NCI-H1048 (cell line): ENCODE measurements at places on chromosomes 11 and 22.

- DNase-seq: no peak
Measured at GRCh38 chr11:78857688-78858087, 283.0 kb upstream of the NARS2 start.

DNA sequence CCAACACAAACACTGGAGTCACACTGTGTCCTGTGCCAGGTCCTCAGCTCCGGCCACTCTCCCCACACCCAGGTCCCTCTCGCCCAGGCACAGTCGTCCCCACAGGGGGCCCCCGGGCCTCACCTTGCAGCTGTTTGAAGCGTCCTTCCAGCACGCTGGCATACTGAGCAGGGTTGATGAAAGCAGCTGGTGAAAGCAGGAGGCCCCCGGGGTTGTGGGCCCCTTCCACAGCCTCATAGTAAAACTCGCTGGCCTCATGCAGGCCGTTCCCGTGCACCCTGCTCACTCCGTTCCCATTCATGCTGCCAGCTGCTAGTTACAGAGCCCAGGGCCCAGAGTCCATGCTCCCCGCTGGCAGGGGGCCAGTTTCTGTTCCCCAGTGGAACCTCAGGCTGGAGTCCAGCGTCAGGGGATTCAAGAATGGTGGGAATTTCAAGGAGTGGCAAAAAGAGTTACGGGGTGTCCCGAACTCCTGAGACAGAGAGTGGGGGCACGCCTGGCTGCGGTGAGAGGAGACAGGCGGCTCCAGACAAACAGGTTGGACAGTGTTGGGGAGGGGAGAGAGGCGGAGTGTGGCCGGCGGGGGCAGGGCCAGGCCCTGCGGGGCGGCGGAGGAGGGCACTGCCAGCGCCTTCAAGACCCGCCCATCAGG, 10.6 kb downstream of the SPTBN2 start:
- DNase-seq: no peak

- DNase-seq: no peak
Measured at GRCh38 chr11:10866893-10867331, 9.1 kb upstream of the ZBED5 start.

DNA sequence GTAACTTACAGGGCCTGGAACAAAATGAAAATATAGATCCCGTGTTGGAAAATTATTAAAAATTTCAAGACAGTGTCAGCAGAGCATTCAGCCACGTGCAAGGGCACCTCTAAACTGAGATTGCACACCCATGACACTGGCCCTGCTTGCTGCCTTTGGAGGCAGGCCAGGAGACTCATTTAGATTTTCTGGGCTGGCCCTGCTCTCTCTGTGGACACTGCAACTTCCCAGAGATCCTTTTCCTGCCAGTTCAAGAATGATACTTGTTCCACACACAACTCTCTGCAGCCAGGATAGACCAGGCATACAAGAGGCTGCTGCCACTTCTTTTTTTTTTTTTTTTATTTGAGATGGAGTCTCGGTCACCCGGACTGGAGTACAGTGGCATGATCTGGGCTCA, 56.7 kb upstream of the PTPRJ start:
- DNase-seq: no peak

GRCh38 chr11:130215531-130216220, 56.1 kb downstream of the ST14 start:
- no peak for DNase-seq

GRCh38 chr11:104934594-104934993, 33.8 kb downstream of the CASP4 start:
- no peak for DNase-seq

DNA sequence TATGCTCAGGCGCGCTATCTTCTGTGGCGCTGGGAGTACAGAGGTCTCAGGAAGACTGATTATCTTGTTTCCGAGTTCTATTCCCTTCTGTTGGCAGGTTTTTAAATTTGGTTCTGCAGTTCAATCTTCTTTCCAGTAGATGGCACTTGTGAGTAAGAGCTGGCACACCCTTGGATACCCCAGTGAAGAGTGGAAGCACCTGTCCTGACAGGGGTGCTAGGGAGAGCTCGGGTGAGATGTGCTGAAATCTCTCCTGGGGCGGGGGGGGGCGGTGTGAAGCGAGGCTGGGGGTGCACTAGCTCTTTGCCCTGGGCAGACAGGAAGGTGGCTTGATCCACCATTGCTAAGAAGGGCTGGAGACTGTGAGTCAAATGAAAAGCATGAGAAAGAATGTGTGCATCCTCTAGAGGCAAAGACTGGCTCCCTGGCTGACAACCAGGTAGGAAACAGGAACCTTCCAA, 679.9 kb upstream of the CCDC179 start:
- DNase-seq: no peak

DNA sequence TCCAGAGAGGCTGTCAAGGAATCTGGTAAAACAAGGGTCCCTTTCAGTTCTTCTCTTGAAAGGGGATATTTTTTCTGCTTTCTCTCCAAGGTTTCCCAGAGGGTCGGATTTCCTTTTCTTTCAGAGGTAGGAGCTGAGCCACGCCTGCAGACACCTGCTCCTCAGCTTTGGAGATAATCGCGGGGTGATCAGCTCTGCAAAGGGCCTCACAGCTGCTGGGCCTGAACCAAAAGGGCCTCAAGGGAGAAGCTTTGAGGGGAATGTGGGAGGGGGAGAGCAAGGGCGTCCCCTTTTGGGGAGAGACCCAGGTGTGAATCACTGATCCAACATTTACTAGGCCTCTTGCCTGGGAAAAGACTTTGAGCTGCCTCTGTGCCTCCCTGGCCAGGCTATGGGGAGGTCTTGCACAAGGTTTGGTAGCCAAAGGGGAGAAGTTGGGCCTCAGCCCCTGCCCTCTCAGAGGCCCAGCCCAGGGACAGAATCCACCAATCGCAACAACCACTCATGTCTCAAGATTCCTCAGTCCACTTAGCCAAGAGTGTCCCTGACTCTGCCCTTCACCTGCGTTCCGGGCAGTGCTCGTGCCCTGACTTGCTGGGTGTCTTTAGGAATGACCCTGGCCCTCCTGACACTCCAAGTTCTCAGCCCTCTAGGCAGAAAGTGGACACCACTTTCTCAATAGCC, 14.0 kb upstream of the TP53I11 start:
- DNase-seq: no peak

DNA sequence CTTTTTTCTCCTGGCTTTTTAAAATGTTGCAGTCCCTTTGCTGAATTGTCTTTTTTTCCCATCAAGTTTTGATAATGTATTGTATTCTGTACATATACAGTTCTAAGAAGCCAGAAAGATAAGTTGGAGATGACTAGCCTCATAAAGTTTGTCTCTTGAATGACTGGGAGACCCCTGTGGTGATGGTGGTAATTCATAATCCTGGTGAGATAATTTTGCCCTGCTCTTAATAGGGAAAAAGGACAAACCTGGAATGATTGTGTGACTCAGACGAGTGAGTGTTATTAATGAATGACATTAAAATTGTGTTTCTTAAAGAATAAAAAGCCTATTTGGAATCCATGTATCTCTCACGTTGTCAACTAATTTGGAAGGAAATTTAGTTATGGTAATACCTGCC, 1.2 kb downstream of the HIKESHI start:
- no peak for DNase-seq

DNA sequence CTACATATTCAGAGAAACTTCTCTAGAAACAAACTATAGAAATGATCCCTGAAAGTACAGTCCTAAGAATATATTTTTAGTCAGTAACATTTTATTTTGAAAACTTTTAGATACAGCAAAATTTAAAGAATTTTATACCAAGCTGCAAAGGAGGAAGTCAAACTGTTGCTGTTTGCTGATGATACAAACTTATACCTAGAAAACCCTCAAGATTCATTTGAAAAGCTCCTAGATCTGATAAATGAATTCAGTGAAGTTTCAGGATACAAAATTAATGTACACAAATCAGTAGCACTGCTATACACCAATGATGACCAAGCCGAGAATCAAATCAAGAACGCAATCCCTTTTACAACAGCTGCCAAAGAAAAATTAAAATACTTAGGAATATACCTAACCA, 10.1 kb downstream of the ZBTB44 start:
- no peak for DNase-seq

GRCh38 chr11:100835854-100836253, 148.8 kb downstream of the ARHGAP42 start:
- DNase-seq: no peak

- DNase-seq: no peak
Measured at GRCh38 chr11:86511086-86511551, 136.4 kb downstream of the CCDC81 start.

- DNase-seq: no peak
Measured at GRCh38 chr11:95282291-95282751, 51.3 kb upstream of the SESN3 start.

GRCh38 chr11:5234381-5234834, at the start of gene HBD:
TSS of gene HBD (minus strand) at chr11:5234483. CDS start at chr11:5234433, 50 bp downstream.
- DNase-seq: no peak

GRCh38 chr11:59224351-59224928, 11.7 kb upstream of the MPEG1 start:
- DNase-seq: no peak

GRCh38 chr11:17513853-17514252, 30.4 kb downstream of the USH1C start:
- DNase-seq: no peak

GRCh38 chr22:24559471-24559870, 3.7 kb downstream of the SNRPD3 start:
- no peak for DNase-seq

DNA sequence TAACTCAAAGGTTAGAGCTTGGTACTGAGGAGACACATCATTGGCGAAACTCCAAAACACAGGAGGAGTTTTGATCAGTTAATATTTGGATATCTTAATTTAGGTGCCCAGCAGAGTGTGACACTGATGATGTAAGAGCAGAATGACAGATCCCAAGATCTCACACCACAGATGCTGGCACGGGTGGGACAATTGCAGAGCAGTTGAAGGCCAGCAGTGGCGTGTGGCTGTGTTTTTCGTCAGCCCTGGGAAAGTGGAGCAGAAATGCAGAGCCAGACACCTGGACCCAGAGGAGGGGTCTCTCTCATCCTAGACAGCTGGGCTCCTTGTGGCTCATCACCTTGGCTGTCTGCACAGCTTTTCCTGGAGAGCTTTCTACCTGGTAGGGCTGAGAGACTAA, 59.7 kb upstream of the CTTN start:
- no peak for DNase-seq

DNA sequence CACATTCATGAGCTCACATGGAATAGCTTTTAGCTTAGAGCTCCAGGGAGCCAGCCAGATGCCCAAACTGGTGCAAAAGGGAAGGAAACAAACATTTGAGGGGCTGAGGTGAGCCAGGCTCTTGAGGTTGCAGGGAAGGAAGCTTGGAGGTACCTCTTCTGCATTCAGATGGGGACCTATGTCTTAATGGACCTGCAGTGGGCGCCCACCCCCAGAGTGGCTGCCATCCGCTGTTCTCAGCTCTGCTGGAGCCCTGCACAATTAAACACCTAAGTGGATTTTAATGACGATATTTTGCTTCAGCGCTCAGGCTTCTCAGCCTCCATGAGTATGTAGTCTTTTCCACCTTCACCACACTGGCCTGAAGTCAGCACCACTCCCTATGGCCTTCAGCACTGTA, 100.8 kb downstream of the LDLRAD3 start:
- DNase-seq: no peak

GRCh38 chr11:89660234-89660633, 49.9 kb upstream of the TRIM77 start:
- no peak for DNase-seq

GRCh38 chr22:42340150-42340549, 69.7 kb upstream of the TCF20 start:
- DNase-seq: no peak

DNA sequence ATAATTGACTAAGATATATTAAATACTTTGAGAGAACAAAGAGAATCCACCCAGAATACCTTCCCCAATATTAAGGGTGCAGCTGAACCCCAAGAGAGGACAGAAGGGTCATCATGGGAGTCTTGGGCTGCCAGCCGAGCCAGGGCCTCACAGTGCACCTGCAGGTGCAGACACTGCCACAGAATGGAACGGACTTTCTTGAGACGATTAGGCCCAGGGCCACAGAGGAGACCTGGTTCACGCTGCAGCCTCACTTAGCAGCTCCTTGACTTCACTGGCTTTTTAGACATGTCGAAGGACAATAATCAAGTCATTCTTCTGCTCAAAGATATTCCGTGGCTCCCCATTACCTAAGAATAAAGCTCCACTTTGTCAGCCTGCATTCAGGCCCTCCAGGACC, 100.6 kb downstream of the PHF21B start:
- no peak for DNase-seq

DNA sequence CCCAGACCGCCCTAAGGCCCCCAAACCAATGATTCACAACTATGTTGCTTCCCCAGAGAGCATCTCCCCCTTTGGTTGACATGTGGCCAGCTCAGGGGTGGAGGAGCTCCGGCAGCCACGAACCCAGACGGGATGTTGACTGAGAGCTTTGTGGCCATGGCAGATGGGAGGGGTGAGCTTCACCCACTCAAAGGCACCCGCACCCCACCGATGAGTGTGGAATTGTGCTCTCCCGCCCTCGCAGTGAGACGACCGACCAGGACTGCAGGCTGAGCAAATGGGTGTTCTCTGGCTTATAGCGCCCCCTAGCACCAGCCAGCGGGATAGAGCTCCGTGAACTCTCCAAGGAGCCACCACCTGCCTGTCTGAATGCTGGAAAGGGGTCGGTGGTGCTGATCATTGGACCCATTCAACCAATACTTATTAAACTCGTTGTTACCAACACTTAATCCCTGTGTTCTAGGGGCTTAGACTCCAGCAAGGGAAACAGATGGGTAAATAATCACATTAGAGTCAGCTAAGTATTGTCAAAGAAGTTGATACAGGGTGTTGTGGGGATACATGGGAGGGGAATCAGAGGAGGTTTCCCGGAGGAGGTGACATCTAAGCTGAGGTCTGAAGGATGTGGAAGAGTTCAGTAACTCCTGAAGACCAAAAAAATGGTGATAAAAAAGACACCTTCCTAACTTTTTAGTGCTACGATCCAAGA, 4.5 kb upstream of the TIMP3 start:
- no peak for DNase-seq

DNA sequence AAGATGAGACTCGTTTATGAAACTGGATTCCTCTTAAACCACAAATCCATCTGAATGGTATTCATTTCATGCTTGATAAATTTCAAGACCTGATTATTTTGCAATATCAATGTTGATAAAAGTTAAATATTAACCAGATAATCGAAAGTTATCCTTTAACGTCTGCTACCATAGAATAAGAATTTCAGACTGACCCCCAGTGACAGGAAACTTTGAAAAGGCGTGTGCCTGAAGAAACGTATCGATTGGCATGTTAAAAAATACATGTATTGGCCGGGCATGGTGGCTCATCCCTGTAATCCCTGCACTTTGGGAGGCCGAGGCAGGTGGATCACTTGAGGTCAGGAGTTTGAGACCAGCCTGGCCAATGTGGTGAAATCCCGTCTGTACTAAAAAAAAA, 13.9 kb downstream of the SCGB1A1 start:
- DNase-seq: no peak

GRCh38 chr22:36803358-36803757, 13.5 kb downstream of the PVALB start:
- no peak for DNase-seq

GRCh38 chr22:48918585-48919186, 909.0 kb downstream of the BRD1 start:
- DNase-seq: no peak

- no peak for DNase-seq
Measured at GRCh38 chr22:49619301-49619700, 208.4 kb downstream of the BRD1 start.
